Progenitor cell of endocrine pancreas (in vitro differentiated cells): ENCODE measurements at places on chromosomes 3 and 15.
A peak's percentile ranks its signal among the peaks of the same experiment; 100 is the strongest.

- no peak for DNase-seq
These were observed 19.3 kb upstream of the NRROS start for GRCh38 chr3:196620161-196620604.

GRCh38 chr15:47866446-47866845, 149.1 kb downstream of the SEMA6D start:
- DNase-seq, result no peak

DNA sequence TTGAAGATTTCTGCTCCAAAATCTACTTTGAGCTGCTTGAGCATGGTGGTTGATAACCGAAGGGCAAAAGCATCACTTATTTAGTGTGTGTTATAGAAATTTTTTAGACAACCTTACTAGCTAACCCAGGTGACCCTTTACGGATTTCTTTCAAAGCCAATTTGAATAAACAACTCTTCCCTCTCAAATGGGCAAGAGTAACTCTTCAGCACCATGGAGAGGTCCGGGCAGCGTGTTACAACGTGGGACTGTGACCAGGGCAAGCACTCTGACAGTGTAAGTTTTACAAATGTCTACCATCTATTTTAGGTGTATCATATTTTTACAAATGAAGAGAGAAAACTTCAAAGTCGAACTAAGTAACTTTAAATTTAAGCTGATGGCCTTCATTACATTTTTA, 471.8 kb downstream of the MFSD1 start:
- DNase-seq, result peak; percentile 67

DNA sequence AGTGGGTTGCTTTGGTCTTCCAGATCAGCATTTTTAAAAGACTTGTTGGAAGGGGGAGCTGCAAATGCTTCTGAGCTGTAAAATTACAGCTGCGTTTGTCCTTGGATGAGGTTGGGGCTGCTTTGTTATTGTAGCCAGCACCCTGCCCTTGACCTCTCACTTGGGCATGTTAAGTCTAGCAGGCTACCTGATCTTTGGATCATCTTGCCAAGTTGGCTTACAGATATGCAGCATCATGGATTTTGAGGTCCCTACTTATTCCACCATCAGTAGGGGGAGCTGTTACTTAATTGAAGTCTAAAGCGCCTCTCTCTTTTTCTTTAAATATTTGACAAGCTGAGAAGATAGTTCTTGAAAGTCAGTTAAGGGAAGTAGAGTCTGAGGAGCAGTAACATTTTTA, 793.0 kb downstream of the MCTP2 start:
- DNase-seq, result no peak

GRCh38 chr3:149585401-149585726, 72.5 kb downstream of the WWTR1 start:
- no peak for DNase-seq

- DNase-seq, result no peak
These were observed 97.2 kb upstream of the TMCO5A start for GRCh38 chr15:37837276-37837675.

- no peak for DNase-seq
These were observed 21.0 kb upstream of the ATG7 start for GRCh38 chr3:11250902-11251806.

DNA sequence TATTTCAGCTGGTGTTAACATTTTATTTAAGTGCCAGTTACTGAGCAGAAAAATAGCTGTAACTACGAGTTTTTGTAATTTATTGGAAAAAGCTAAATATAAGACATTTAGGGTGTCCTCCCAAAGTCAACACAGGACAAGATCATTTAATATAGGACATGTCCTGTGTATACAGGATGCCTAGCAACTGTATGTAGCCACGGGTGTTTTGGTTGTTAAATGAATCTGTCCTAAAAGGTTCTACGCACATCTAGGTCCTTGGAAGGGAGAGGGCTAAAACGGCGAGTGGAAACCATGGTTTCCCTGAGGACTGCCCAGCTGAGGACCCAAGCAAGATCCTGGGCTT, 565 bp upstream of the ZNF621 start:
- DNase-seq, result no peak

GRCh38 chr3:30516238-30516637, 90.2 kb upstream of the TGFBR2 start:
- no peak for DNase-seq

DNA sequence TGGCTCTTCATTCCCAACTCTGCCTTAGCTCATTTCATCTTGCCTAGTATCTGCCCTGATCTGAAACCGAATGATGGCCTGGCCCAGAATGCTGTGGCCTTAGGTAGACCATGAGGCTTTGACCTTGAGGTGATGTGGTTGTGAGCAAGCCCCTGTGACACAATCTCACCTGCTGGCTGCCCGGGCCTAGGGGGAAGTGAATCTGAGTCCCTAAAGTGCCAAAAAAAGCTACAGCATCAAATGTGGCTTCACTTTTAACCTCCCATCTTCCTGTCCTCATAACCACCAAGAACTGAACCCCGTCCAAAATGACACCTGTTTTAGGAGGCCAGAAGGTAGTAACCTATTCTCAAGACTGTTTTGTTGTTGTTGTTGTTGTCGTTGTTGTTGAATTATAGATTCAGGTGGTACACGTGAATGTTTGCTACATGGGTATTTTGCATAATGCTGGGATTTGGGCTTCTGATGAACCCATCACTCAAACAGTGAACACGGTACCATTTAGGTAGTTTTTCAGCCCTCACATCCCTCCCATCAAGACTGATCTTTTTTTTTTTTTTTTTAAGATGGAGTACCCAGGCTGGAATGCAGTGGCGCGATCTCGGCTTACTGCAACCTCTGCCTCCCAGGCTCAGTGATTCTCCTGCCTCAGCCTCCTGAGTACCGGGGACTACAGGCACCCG, 54.6 kb downstream of the MCCC1 start:
- DNase-seq, result no peak

DNA sequence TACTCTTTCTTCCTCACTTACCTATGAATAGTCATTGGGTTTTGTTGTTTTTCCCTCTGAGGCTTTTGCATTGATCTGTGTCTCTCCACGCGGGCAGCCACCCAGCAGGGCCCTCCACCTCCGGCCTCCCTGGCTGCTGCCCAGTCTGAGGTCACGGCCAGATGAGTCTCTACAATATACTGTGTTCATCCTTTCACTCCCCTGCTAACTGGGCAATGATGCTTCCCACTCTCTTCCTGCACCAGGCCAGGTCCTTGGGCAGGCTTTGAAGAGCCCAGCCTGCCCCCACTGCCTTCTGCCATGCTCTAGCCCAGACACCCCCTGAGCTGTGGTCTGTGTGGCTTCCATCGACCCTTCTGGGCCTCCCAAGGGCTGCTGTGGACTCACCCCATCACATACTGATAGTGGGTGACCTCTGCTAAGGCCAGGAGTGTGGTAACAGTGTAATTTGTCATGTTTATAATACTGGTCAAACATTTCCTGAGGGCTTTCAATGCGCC, 18.0 kb downstream of the PDIA5 start:
- no peak for DNase-seq

GRCh38 chr3:119676020-119676419, 1.2 kb downstream of the COX17 start:
- no peak for DNase-seq

DNA sequence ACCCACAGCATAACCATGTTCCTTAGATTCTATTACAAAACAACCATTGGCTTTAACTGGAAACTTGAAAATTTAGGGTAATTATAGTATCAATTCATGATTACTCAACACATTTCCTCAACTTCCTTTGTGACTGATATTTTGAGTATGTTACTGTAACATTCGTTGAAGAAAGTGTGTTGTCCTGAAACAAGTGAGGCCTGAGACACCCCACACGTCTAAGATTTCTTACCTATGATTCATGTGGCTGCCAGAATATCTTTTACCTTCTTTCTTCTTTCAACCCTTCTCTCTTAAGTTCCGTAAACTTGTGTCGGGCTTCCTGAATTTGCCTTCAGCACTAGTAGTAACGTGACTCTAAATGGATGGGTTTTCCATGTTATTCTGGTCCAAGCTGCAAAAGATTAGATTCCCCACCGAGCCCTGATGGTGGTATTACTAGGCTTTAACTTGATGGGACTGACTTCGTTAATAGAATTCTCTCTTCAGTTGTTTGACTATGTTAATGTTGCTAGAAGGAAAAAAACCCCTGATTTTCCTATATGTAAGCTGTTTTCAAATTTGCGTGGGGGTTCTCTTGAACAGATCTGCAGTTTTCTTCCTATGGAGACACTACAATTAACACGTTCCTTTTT, 296.0 kb upstream of the ICE2 start:
- DNase-seq, result no peak

DNA sequence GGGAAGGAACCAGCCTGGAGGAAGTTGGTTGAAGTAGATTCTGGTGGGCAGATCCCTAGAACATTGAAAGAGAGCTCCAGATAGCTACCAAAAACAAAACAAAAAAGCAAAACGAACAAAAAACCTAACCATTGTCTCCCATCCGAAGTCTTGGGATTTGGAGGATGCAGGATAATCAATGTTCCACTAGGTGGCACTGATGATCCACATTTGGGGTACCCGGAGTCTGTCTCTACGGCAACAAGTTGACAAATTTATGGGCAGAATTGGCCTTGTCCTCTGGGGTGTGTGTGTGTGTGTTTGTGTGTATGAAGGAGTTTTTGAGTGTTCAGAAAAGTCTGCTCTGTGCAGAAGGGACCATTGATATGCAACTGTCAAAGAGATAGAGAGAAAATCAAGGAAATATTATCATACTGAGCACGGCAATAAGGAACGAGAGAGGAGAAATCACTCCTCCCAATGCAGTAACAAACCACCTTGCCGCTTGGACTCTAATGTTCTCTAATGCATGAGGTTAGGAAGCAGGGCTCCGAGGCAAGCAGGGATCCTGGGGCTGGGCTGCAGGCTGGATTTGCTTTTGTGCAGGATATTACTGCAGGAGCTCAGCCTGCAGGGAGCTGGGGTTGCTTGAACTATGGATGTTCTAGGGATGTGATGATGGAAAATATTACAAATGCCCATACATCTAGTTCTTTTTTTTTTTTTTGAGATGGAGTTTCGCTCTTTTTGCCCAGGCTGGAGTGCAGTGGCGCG, 59.8 kb upstream of the KLHL25 start:
- peak; percentile 28 for DNase-seq

DNA sequence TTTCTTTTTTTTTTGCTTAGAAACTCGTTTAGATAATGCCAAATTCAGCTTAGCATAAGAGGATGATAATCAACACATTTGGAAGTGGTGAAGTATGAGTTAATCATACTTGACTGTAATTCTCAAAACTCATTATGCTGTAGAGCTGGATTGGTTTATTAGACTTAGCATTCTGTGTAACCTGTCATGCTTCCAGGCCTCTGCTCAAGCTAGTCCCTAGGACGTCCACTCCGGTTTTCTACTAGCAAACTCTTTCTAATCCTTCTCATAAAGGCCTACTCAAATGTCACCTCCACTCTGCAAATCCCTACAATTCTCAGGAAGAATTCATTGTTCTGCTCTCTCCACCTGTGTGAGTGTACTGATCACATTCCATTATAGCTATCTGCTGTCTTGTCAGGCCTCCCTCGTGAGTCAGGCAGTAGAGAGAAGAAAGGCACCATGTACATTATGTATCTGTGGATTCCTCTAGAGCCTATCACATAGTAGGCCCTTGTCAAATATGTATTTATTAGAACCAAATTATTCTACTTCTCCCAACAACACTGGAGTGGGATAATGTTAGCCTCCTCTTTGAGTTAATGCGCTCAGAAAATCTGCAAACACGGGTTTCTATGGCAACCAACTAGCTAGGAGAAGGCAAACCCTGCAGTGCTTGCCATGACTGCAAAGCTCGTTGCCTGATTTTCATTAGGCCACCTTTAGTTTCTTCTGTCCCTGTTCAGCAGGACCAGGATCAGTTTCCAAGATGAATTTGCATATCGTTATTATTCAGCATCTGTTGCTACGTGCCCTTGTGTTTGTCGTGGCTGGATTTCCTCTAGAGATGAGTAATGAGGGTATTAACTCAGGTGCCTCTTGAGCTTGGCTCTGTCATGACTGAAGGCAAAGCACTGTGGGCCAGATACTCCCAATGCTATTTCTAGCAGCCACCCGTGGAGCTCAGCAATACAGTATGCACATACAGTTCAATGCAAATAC, 30.7 kb downstream of the ATP13A5 start:
- DNase-seq, result no peak

GRCh38 chr15:25508369-25509002, 69.7 kb upstream of the UBE3A start:
- no peak for DNase-seq

- no peak for DNase-seq
These were observed 343.5 kb downstream of the FOXP1 start for GRCh38 chr3:71240034-71240433.

DNA sequence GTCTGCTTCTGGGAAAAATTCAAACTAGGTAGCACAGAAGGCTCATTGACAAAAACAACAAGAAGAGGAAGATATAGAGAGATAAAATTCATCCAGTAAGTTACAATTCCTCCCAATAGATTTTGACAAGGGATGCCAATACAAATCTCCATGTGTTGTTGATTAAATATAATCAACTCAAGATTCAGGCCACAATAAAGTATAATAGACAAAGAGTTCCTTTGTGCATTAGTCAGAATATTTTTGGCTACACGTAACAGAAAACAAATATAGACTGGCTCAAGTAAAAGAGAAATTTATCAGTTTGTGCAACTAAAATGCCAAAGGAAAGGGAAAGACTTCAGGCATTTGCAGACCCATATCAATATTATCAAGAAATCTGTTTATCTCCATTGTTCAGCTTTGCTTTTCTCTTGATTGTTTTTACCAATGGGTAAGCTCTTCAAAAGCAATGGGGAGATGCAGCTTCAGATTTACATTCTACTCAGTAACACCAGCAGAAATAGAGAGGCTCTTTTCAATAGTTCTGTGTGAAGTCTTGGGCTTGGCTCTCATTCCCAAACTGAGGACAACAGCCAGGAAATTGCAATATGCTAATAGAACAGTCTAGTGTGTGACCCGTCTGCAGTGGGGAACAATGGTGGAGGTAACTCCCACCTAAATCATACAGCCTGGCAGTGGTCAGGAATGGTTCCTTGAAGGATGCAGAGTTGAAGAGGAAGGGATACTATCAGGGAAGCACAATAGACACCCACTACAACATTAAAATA, 77.6 kb upstream of the PROK2 start:
- no peak for DNase-seq

DNA sequence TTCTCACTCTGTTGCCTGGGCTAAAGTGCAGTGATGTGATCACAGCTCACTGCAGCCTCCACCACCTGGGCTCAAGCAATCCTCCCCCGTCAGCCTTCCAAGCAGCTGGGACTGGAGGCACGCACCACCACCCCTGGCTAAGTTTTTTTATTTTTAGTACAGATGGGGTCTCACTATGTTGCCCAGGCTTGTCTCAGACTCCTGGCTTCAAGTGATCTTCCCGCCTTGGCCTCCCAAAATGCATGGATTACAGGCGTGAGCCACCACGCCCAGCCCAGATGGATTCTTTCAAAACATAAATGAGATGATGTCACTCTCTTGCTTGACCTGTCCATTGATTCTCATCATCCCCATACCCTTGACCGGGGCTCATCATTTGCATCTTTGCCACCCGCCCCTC, 72.6 kb upstream of the SLC6A6 start:
- no peak for DNase-seq
